ENCODE measurements at places on chromosomes 6 and 20.

GRCh38 chr6:100281471-100281901 is 183.2 kb downstream of the SIM1 start:
- no peak for DNase-seq

DNA sequence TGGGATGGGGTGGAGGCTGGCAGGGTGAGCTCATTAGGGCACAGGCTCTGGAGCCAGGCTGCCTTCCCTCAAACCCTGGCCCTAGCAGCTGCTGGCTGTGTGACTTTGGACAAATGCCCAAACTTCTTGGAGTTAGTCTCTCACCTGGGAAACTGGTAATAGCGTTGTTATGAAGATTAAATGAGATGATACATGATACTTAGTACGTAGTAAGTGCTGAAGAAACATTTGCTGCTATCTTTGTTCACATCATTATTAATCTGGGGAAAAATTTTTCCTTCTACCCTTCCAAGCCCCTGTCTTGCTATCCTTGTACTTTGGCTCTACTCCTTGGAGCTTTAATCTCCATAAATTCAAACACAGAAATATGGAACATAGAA is 22.3 kb upstream of the PPARD start:
- DNase-seq = no peak

GRCh38 chr6:3359101-3359752 is 97.6 kb downstream of the SLC22A23 start:
- DNase-seq = no peak

DNA sequence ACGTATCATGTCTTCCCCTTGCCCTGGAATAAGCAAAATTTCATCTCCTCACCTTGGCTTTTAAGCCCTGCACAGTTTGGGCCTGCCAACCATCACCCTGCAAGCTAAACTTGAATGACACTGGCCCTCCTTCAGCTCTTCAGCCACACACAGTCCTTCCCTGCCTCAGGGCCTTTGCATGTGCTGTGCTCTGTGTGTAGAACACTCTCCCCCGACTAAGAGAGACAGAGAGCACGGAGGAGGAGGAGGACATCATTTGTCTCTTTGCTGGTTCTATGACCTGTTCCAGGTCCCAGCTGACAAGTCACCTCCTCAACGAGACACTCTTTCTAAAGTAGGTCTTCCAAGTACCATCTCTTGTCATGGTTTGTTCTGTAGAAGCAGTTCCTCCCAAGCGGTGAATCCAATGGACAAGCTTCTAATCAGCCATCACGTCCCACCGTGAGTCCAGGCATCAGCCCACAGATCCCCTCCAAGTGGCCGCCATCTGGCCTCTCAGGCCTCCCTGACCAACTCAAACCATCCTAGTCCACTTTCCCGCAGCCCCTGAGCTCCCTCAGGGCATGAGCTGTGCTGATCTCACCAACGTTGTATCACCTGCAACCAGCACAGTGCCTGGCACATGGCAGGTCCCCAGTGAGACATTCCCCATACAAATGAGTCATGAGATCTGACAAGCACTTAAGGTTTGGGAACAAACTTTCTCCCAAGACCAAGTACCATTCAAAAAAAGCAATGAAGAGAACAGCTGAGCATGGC is 30.5 kb downstream of the NFATC2 start:
- DNase-seq = no peak

GRCh38 chr20:39897781-39898466 is 791.1 kb downstream of the MAFB start:
- no peak for DNase-seq

DNA sequence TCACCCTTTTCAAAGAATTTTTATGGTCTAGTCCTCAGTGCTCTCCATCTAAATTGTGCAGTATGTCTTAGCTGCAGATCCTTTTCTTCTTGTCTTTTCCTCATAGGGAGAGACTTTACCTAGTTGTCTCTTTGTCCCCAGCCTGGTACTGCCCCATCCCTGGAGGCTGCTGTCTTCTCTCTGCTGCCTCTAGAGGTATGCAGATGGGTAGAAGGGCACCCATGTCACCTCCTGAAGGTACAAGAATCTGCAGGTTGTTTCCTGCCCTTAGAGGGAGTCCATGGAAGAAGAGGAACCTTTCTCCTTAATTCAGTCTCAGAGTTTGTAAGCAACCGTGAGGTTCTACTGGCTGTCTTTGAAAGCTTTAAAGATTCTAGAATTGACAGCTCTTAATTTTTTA is 39.1 kb downstream of the MCM8 start:
- DNase-seq = no peak

- no peak for DNase-seq
Observed at GRCh38 chr6:168217880-168218537, 101.6 kb downstream of the DACT2 start.

- no peak for DNase-seq
Observed at GRCh38 chr6:109491207-109491938, 8.4 kb upstream of the ZBTB24 start.

- DNase-seq = no peak
Observed at GRCh38 chr20:1866834-1867233, 28.4 kb upstream of the SIRPA start.
